CD8-positive, alpha-beta memory T cell (primary cell): ENCODE measurements at places on chromosomes 3 and 15. TPM values are rescaled to one million over a fixed set of nuclear protein-coding genes. Genes with fewer than 3 reads are reported as not detected.

The GOLGA8T gene
- not detected for total RNA-seq

GRCh38 chr3:123843668-123844067 lies 40.5 kb downstream of the MYLK start:
- no peak for DNase-seq

DNA sequence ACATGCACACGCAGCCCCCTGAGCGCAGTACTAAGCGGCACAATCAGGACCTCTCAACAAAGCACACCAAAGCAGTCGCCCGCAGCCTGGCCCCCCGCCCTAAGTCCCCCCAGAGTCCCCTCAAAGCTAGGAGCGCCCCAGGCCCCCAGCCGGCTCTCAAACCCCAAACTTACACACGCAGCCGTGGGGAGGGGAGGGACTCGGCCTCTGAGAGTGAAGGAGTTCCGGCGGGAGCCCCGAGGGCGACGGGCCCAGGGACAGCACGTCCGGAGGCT lies 5.5 kb downstream of the GATA2 start:
- no peak for DNase-seq

- DNase-seq = no peak
Measured at GRCh38 chr3:168431491-168431890, 335.8 kb upstream of the GOLIM4 start.

The SIN3A gene
- 89.0 TPM for total RNA-seq

GRCh38 chr3:101816215-101817149 lies 32.8 kb upstream of the NFKBIZ start:
- no peak for DNase-seq

DNA sequence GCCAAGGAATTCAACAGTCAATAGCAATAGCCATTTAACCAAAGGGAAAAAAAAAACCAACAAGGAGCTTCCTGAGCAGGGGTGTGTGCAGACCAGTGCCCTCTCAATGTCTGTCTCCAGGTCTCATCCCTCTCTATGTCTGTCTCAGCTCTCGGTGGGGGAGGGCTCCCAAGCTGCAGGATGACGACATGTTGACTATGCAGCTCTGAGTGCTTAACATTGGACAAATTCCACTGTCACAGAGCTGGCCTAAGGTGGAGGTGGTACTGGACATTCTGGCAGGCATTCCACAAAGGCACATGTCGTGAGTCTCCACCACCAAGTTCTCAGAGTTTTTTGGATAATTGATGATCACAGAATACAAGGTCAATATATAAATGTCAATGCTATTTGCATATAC lies 2.0 kb upstream of the CAPN7 start:
- DNase-seq = no peak

GRCh38 chr15:85129881-85130280 lies 148.2 kb downstream of the PDE8A start:
- DNase-seq = no peak
